ENCODE measurements at places on chromosomes 4 and X. TPM values are rescaled to one million over a fixed set of nuclear protein-coding genes. Genes with fewer than 3 reads are reported as not detected.

- no peak for DNase-seq
These were observed 172.7 kb upstream of the LNX1 start for GRCh38 chr4:53763813-53764597.

DNA sequence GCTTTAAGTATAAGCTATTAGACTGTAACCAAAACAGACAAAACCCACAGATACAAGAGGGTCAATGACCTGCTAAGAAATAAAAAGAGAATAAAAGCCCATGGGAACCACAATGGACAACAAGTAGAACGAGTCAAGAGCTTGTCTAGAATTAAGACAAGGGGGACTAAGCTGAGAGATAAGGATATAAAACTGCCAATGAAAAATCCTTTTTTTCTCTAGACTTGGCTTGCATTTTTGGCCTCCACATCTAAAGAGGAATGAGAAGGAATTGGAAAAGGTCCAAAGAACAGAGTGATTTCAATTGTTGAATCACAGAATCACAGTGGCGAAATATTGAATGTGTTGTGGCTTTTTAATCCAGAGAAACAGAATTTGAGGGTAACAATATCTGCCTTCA lies 135.7 kb downstream of the QDPR start:
- DNase-seq = no peak

DNA sequence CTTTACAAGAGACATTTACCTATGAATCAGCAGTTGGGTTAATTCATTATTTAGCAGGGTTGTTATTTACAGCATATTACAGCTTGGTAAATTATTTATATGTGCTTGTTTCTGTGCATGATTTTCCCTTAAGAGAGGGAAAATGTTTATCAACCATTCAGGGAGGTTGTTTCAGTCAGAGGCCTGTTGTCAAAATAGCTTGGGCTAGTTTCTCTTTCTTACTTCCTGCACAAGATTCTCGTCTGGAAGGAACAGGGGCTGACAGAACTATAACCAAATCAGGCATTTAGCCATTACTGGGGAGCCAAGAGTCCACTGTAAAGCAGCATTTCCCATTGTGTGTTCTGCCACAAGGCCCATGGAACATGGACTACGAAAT lies 135.8 kb downstream of the HS6ST2 start:
- DNase-seq = no peak

GRCh38 chr4:110510955-110511544 lies 35.1 kb downstream of the ENPEP start:
- peak; percentile 80 for DNase-seq

- DNase-seq = no peak
These were observed 570.3 kb downstream of the IQCM start for GRCh38 chr4:149245333-149245732.

DNA sequence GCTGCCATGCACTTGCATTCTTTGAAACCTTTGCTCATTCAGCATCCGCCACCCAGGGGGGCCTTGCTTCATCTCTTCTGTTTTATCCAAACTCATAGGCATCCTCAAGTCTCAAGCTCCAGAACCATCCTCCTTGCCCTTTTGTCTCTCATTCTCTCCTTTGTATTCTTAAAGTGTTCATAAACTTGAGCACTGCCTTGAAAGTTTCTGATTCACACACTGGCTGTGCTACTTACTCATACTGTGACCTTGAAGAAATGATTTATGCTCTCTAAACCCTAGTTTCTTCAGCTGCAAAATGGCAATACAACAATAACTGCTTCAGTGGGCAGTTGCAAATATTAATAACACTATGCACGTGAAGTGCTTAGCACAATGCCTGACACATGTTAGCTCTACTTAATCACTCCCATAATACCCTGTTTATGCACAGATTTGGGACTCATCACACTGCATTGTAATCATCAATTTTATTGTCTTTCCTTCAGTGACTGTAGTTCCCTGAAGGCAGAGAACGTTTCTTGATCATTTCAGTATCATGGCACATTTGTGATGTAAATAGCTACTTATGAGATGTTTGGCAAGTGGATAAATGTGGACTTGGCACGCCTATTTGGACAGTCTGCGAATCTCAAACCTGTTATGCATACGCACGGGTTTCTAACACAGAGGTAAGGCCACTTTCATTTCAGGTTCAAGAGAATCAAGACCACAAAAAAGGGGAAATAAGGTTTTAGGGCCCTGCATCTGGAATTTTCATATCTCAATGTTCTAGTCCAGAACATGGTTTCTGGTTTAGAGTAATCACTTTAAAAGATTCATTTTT lies 291.0 kb downstream of the LDB2 start:
- no peak for DNase-seq

DNA sequence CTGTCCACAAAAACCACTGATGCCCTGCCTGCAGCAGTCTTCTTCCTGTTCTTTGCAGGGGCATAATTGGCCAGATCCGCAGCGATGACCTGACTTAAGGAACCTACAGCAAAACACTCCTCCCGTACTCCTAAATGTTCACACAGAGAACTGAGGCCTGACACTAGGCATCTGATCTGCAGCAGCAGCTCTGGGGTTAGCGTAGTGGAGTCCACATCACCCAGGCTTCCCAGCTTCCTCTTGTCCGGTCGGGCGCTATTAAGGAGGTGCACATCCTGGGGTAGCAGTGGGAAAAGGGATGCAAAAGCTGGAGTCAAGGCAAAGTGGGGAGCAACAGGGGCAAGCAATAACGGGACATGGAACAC lies 758 bp downstream of the SCFD2 start:
- no peak for DNase-seq

- DNase-seq = no peak
These were observed 165.6 kb downstream of the SLC7A11 start for GRCh38 chr4:138076561-138076960.

The SYP gene
- total RNA-seq = 0.89 TPM

DNA sequence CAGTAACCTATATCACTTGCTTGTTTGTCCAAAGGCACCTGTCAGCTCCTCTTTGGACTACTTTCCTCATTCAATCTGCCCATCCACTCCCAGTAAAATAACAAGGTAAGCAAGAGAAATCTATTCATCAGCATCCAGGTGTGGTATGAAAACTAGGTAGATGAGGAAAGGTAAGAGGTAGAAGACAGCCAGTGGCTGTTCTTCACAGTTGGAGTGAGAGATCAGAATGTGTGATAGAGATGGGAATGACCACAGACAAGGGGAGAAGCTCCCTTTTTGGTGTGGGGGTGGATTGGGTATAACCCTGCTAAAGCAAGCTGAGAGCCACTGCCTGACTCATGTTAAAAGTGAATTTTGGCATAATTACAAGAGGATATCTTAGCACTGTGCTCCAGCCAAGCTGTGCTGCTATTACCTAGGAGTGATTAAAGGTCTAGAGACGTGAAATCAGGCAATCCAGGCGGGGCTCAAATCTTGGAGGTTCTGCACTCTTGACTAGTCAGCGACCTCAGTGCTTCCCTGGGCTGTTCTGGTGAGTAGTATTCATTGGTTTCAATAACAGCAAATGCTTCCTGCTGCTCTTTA lies 28.1 kb upstream of the RASL11B start:
- no peak for DNase-seq

GRCh38 chr4:107922486-107923473 lies 8.6 kb upstream of the CYP2U1 start:
- DNase-seq = no peak

DNA sequence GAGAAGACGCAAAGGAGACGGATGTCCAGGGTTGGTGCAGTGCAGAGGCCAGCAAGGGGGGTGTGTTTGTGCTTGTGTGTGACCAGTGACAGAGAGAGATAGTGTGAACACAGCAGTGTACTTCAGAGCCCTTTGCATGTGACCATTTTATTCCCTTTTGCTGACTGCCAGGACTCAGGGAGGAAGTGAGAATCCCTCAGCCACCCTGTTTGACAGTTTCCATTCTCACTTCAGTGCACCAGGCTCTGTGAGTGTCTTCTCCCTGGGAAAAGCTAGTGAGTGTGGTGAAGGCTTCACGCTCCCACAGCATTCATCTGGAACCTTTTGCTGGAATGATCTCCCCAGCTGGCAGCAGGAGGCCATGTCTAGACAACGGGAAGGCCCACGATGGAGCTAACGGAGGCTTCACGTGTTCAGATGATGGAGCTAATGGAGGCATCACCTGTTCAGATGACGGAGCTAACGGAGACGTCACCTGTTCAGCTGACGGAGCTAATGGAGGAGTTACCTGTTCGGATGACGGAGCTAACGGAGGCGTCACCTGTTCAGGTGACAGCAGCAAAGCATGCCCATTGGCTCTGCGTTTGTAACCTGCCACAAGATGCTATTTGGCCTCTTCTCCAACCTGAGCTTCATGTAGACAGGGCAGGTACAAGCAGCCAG lies 195.4 kb downstream of the AFAP1 start:
- DNase-seq = no peak

DNA sequence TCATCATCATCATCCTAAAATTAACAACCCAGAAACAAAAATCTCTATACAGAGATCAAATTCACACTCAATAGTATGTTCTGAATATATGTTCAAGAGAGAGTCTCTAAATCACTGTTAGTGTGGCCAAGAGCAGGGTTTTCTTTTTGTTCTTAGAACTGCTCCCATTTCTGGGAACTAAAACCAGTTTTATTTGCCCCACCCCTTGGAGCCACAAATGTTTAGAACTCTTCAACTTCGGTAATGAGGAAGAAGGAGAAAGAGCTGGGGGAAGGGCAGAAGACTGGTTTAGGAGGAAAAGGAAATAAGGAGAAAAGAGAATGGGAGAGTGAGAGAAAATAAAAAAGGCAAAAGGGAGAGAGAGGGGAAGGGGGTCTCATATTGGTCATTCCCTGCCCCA lies 32.3 kb downstream of the CYBB start:
- DNase-seq = no peak

- no peak for DNase-seq
These were observed 65.5 kb downstream of the CRMP1 start for GRCh38 chr4:5827108-5828004.

DNA sequence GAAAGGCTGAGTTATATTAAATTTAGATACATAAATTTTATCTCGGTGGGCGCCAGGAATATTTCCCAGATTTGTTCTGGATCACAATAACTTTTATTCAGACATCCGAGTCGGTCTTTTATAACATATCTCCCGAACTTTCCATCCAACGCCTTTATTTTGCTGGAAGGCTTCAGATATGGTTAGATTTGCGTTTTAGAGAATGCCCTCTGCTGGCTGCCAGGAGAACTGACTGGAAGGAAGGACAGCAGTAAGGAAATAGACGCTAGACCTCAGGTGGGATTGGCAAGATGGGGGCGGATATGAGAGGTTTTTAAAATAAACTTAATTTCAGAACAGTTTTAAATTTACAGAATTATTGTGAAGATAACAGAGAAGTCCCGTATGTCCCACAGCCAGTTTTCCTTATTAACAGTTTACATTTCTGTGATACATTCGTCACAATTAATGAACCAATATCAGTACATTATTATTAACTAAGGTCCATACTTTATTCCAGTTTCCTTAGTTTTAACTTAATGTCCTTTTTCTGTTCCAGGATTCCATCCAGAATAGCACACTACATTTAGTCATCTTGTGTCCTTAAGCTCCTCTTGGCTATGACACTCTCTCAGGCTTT lies 4.6 kb upstream of the KANTR start:
- peak; percentile 57 for DNase-seq

The MAP3K15 gene
- total RNA-seq = 0.37 TPM

DNA sequence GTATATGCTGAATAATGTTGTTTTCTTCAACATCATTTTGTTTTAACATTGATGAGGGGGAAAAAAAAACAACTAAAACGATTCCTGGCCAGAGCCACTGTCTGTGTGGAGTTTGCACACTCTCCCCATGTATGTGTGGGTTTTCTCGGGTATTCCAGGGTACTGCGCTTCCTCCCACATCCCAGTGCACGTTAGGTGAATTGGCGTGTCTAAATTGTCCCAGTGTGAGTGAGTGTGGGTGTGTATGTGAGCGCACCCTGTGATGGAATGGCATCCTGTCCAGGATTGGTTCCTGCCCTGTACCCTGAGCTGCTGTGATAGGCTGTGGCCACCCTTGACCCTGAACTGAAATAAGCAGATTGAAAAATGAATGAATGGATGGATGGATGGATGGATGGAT lies 2.4 kb upstream of the DLG3 start:
- no peak for DNase-seq

Data from stomach (tissue), 19 donors.